ENCODE measurements at places on chromosomes 1 and 21. TPM values are rescaled to one million over a fixed set of nuclear protein-coding genes. Genes with fewer than 3 reads are reported as not detected.
A peak's percentile ranks its signal among the peaks of the same experiment; 100 is the strongest.

- no peak for DNase-seq
These were observed 374.9 kb upstream of the PBX1 start for GRCh38 chr1:164183854-164184635.

- no peak for DNase-seq
These were observed 30.4 kb downstream of the TMEM63A start for GRCh38 chr1:225851805-225852204.

DNA sequence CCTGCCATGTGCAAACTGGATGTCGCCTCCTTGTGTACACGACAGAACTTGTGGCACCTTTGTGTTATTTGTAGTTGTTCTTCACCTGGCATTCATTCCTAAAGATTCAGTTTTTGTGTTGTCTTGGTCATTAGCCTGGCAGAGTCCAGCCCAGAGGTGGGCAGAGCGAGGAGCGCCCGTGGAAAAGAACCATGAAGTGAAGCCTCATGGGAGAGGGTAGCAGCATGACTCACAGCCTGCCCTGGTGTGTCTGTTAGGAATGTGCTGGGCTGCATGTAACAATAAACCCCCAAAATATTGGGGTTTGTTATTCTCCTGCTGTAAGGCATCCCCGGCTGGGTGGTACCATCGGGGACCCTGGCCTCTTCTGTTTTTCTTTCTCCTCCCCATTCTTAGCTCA lies 124.9 kb upstream of the TMEM51 start:
- no peak for DNase-seq

- DNase-seq, result peak; percentile 36
These were observed 90.7 kb downstream of the JAK1 start for GRCh38 chr1:64875606-64876005.

GRCh38 chr1:53182716-53183094 lies 13.9 kb upstream of the CPT2 start:
- no peak for DNase-seq

- DNase-seq, result peak; percentile 54
These were observed 4.8 kb upstream of the HEATR1 start for GRCh38 chr1:236608930-236609726.

DNA sequence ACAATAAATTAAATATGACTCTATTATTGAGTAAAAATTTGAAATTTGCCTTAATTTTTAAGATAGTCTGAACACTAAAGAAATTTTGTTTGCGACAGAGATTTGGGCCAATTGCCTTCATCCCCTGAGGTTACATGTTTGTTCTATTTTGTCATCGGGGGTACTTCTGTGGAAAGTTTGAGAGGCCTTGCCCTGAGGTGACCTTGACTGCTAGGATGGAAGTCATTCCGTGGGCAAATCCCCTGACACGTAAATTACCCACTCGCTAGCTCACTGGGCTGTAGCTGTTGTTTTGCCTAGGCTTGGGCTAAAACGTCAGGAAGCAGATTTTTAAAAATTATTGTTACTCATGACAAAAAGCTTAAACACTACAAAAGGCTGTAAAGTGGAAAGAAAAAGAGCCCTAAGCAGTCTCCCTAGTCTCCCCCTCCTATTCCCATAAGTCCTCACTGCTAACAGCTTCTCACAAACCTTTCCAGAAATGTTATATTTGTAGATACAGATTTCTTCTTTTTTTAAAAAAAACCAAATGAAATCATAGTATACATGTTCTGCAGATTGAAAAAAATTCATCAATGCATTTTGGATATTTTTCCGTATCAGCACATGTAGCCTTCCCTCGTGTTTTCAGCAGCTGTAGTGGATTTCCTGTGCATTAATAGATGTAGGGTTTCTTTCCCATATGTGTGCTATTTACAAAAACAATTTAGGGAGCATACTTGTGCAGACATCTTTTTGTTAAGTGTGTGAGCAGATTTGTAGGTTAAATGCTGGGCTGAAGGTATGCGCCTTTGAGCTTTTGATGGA lies 142.7 kb downstream of the MRPS6 start:
- no peak for DNase-seq

LRRC47 gene
- total RNA-seq, result 41.4 TPM

OR14K1 gene
- not detected for total RNA-seq

TFF2 gene
- total RNA-seq, result not detected

TTC34 gene
- 0.52 TPM for total RNA-seq

ABCB10 gene
- 10.1 TPM for total RNA-seq

TRPM2 gene
- 2.9 TPM for total RNA-seq

All from left cardiac atrium (tissue), 4 donors.